Choroid plexus epithelial cell (primary cell): ENCODE measurements at places on chromosomes 4 and X.

- DNase-seq, result no peak
These were observed 60.1 kb downstream of the CCSER1 start for GRCh38 chr4:90187148-90187884.

DNA sequence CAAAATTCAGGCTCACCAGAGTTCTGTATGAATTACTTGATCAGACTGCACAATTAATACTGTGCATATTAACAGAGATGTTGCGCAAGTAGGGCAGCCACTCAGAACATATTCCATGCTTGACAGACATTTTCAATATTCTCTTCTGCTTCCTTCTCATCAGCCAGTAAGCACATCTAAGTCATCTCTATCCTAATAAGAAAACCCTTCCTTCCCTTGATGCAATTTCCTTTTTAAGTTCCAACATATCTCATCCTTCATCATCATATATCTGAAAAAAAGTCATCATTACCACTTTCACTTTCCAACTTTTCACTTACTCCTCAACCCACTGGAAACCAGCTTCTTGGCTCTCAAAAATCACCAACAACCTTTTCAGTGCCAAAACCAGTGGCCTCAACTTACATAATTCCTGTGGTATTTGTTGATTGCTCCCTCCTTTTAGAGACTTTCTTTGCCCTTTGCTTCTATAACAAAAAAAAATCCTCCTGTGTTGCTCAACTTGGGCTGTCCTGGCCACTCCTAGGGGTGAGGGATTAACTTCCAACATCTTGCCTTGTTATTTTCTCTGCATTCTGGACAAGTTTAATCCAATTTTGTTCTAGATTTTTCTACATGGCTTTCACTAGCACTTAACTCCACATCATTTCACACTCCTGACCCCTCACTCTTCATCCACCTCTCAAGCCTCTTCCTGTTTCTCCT lies 14.1 kb downstream of the MBNL3 start:
- no peak for DNase-seq

GRCh38 chr4:69995526-69996016 lies at the start of gene STATH:
STATH (plus strand) TSS chr4:69995966; CDS start chr4:69998438, 2,472 bp downstream.
- DNase-seq, result peak; percentile 26

DNA sequence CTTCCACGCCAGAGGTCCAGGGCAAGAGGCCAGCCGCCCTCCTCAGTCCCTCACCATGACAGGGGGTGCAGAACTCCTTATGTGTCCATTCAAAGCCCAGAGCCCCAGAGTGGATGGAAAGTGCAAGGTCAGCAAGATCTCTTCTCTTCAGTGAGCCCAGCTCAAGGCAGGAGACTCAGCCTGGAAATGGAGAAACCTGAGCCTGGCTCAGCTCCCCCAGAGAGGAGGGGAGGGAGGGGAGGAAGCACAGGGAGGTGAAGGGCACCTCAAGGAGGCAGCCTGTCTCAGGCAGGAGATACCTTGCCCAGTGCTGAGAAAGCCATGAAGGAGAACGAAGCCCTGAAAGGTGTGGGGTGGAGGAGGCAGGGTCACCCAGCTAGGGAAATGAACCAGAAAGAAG lies 121.8 kb upstream of the PJA1 start:
- no peak for DNase-seq

GRCh38 chrX:55011294-55011693 lies 11.1 kb downstream of the APEX2 start:
- peak; percentile 20 for DNase-seq

DNA sequence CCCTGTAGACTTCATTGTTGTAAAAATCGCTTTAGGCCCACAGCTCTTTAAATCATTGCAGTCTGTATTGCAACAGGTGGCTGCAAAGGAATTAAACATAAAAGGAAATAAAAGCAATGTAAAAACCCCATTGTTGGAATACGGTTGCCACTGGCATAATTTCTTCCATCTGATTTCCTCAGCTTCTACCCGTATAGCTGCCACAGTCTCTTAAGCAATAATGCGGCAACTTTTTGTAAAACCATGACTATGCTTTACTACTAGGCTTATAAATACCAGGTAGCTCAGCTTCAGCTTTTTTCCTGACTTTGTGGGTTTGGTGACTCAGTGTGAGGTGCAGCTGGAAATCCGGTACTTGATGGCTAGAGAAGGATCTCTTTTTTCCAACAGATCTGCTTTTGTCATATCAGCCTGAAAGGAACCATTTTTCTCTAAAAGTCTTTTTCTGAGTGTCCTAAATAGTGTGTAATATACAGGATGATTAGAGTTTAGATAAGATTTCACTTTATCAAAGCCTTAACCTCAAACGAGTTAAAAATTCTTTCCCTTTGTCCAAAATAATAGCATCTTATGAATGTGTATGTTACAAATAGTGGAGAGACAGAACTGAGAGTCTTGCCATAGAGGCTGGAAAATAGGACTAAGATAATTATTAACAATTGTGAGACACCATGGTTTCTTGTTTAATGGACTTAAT lies 268.0 kb downstream of the ADGRL3 start:
- DNase-seq, result peak; percentile 79

DNA sequence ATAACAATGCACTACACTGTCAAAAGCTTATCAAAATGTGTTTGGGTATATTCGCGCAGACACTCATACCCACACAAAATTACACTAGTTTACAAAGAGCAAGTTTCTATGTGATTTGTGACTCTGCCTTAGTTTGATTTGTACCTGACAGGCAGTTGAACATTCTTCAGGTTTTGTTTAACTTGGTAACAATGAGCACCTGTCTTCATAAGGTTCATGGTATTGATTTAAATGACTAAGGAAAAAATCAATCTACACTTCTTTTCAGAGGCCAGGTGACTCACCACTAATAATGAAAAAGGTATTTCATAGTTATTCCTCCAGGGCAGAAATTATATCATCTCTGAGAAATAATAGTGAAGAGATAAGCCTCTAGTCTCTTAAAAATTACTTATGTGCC lies 1114.6 kb upstream of the AGA start:
- DNase-seq, result no peak

DNA sequence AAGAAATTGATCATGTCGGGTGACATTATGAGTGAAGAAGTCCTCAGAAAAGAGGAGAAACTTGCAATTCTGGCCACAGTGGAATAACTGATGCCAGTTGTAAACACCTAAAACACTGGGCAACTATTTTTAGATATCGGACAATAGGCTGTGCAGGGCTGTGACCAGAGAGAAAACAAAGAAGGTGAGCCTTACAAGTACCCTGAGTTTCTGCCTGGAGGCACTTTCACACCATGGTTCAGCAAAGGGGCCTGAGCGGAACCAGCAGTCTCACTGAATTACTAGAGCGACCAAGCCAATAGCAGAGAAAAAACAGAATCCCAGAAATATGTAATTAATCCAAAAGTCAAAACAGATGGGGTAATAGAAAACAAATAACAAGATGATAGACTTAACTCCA lies 11.2 kb downstream of the IRAK1 start:
- DNase-seq, result no peak

GRCh38 chr4:125705681-125706080 lies 390.9 kb downstream of the FAT4 start:
- peak; percentile 29 for DNase-seq

DNA sequence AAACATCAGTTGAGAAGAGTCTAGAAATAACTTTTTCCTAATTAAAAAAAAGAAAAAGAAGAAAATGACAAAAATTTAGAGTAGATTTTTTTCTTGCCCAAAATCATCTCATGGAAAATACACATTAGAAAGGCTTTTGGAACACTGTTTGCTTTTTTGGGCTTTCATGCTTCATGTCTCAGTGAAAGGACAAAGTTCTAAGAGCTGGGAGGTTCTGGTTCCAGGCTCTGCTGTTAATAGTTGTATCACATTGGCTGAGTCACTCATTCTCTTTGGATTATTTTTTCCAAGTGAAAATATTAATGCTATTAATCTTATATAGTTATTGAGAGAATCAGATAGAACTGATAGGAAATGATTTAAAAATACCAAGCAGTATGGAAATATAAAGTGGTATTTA lies 32.9 kb upstream of the ETNPPL start:
- DNase-seq, result no peak

GRCh38 chr4:86744570-86744969 lies 104.6 kb downstream of the SLC10A6 start:
- DNase-seq, result no peak

GRCh38 chr4:42144028-42144427 lies 8.4 kb downstream of the BEND4 start:
- DNase-seq, result no peak

GRCh38 chrX:41684138-41684537 lies 4.6 kb upstream of the GPR34 start:
- DNase-seq, result no peak

GRCh38 chr4:183349673-183350072 lies 27.4 kb upstream of the CLDN24 start:
- DNase-seq, result peak; percentile 31

DNA sequence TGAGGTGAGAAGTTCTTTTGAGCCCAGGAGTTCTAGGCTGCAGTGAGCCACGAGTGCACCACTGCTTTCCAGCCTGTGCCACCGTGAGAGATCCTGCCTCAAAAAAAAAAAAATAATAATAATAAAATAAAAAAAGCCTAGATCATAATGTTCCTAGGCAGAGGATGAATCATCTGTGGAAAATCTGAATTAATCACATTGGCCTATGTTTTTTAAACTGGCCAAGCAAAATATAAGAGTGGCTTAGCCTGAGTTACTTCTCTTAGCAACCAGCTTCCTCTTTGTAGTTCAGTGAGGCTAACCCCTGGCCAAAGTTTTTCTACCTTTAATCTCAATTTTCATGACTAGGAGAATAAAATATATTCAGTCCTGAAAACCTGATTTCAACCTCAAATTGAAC lies 614.6 kb downstream of the PPP4R3C start:
- peak; percentile 46 for DNase-seq

- no peak for DNase-seq
These were observed 299.5 kb upstream of the CLNK start for GRCh38 chr4:10983885-10984640.

GRCh38 chr4:186820391-186820891 lies 96.8 kb upstream of the FAT1 start:
- peak; percentile 74 for DNase-seq

DNA sequence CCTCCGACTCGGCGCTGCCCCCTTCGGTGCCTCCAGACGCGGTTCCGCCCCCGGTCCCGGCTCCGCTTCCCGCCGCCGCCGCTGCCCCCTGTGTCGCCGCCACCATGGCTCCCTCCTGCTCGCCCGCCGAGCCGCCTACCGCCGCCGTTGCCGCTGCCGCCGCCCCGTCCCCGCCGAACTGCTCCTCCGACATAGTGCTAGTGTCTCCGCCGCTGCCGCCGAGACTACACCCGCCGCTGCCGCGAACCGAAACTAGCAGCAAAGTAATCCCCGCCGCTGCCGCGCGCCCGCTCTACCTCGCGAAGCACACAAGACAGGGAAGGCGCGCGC lies 340 bp downstream of the HNRNPD start:
- DNase-seq, result no peak

DNA sequence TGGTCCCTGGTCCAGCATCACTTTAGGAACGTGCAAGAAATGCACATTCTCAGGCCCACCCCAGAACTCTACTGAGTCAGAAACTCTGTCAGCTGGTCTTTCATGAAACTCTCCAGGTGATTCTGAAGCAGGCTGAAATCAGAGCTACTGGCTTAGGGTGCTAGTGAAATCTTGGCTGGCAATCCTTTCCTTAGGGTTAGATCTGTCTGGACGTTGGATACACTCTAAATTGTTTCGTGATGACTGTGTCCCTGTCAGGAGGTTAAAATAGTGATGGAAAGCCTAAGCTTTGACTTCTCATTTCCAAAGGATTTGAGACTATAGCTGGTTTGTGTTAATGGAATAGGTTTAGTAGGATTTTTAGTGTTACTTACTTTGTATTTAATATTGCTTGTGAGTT lies 99.1 kb downstream of the ARHGAP10 start:
- peak; percentile 82 for DNase-seq

DNA sequence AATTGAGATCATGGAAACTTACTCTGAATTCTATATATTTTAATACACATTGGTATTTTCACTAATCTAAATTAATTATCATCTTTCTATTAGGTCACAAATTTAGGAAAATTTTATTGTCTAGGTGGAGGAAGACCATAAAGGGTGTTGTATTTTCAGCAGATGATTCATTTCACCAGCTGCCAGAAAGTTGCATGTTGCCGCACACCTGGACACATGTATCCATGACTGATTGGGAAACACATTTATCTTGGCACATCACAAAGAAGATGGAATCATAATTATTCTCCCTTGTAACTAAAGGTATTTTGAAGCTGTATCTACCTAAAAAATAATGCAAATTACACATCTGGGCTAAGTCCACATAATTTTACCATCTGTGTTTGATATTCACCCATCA lies 33.1 kb downstream of the SLC7A11 start:
- no peak for DNase-seq

DNA sequence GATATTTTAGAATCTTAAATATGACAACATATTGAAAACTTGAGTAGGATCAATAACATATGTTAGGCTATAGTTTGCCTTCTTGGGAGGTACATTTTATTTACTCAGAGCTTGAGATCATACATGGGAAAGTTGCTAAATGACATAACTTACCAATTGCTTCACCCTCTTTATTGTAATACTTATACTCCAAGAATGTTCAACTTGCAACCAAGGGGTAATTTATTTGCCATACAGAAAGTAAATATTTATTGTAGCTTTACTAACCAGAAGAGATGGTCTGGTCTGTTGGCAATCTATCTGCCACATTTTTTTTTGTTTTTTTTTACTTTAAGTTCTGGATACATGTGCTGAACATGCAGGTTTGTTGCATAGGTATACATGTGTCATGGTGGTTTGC lies 426.6 kb downstream of the ARHGAP24 start:
- peak; percentile 17 for DNase-seq

GRCh38 chrX:150100261-150100660 lies 162.0 kb upstream of the EOLA2 start:
- peak; percentile 25 for DNase-seq

DNA sequence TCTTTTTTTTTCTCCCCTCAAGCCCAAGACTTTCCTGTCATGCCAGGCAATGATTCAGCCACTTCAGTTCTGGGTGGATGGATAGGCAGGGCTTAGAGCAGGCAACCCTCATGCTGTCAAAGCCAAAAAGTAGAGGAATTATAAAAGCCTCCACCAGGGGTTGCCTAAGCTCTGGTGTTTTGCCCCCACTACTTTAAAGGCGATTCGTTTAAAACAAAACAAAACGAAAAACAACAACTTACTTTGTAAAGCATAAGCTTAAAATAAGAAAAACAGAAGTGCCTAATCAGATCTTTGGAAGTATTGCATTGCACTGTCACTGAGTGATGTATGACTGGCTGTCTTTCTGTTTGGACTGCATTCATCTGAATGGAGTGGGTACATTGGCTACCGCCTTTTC lies 5.3 kb upstream of the IDS start:
- no peak for DNase-seq

DNA sequence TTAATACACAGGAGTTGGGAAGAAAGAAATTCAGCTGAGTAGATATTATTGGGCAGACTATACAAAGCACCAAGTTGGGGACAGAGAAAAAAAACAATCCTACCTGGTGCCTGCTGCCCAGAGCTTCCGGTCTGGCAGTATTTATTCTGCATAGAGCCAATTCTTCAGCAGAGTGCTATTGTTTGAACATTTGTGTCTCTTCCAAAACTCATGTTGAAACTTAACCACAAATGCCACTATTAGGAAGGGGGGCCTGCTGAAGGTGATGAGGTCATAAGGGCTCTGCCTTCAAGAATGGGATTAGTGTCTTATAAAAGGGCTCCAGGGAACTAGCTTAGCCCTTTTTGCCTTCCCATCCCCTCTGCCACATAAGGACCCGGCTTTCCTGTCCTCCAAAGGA lies 136.2 kb downstream of the EVC2 start:
- no peak for DNase-seq

- no peak for DNase-seq
These were observed 57.2 kb downstream of the NHS start for GRCh38 chrX:17432158-17432557.

GRCh38 chr4:65482410-65482809 lies 187.9 kb downstream of the EPHA5 start:
- peak; percentile 73 for DNase-seq

- DNase-seq, result peak; percentile 21
These were observed 88.1 kb downstream of the CAMK2D start for GRCh38 chr4:113673450-113673849.
